NCI-H1105 treated with DMSO at 0.1 percent for 48 hours (cell line): ENCODE measurements at places on chromosomes 5 and 9.

- no peak for DNase-seq
Observed at GRCh38 chr9:126343271-126343700, 16.7 kb downstream of the MVB12B start.

DNA sequence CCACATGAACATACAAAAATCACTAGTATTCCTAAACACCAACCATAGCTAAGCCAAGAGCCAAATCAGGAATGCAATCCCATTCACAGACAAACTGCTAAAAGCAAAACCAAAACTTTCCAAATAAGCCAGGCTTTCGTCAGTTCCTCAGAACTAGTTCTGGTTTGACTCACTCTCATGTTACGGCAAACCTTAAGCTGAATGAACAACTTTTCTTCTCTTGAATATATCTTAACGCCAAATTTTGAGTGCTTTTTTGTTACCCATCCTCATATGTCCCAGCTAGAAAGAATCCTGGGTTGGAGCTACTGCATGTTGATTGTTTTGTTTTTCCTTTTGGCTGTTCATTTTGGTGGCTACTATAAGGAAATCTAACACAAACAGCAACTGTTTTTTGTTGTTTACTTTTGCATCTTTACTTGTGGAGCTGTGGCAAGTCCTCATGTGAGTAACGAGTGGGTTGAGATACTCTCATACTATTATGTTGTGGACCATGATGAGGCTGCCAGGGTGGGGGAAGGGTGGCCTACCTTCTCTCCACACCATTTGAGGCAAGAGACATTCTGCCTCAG, at the start of gene PDCD1LG2:
PDCD1LG2 (plus strand) TSS at position 172 of the 572 bp plus-strand sequence. CDS start 12,016 bp downstream, outside the sequence.
- no peak for DNase-seq

DNA sequence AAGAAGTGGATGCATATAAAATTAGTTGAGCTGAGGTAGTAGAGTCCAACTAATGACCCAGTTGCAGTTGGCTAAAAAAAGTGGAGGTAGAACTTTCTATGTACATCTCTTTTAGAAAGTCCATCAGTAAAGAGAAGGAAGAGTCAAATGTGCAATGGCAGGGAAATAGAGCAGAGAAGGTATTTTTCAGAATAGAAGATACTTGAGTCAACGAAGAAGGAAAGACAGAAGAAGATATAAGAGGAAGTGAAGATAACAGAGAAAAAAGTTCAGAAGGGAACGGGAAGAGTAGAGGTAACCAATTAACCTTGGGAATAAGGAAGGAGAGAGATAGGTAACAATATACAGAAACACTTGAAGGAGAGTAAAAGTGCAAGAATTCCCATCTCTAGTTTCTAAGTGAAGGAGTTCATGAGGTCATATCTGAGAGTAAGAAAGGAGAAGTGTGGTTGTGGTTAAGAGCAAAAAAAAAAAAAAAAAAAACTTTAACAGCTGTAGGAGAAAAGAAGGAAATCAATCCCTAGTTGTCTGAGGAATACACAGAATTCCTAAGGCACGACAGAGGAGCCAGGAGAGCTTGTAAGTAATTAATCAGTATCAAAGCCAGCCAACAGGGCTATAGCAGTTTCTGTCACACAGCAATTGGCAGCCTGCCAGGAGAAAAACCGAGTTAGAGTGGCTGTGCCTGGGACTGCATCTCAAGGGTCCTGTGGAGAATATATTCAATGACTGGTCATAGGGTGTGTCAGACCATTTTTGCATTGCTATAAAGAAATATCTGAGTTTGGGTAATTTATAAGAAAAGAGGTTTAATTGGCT, 61.0 kb downstream of the ARL15 start:
- no peak for DNase-seq

DNA sequence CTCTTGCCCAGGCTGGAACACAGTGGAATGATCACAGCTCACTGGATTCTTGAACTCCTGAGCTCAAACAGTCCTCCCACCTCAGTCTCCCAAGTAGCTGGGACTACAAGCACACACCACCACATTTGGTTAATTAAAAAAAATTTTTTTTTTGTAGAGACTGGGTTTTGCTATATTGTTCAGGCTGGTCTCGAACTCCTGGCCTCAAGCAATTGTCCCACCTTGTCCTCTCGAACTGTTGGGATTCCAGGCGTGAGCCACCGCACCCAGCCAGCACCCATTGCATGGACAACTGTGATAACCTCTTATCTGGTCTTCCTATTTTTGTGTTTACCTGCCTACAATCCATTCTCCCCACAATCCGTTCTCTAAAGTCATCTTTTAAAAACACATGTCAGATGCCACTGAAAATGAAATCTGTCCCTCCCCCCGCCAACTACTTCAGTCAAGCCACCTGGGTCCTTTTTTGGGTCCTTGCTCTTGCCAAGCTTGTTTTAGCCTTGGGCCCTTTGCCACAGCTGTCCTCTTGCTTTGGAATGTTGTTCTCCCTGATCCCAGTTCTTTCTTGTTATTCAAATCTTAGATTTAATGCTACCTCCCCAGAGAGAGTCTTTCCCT, 250.5 kb downstream of the PIK3R1 start:
- DNase-seq, result no peak

GRCh38 chr9:93657331-93658111, 81.1 kb downstream of the PHF2 start:
- DNase-seq, result no peak

GRCh38 chr5:172312286-172312685, 28.7 kb upstream of the UBTD2 start:
- DNase-seq, result no peak
